ENCODE measurements at places on chromosomes 7 and 10.

- DNase-seq, result peak; percentile 23
Measured at GRCh38 chr7:106282390-106282789, 2.4 kb downstream of the NAMPT start.

- DNase-seq, result no peak
Measured at GRCh38 chr10:101321073-101321472, 32.9 kb upstream of the BTRC start.

- no peak for DNase-seq
Measured at GRCh38 chr10:102644066-102644645, at the start of gene TRIM8. Gene TRIM8 (plus strand): TSS chr10:102644479. CDS start chr10:102644618, 139 bp downstream.

GRCh38 chr10:110269374-110270318 lies 35.1 kb downstream of the SMNDC1 start:
- DNase-seq, result peak; percentile 96

DNA sequence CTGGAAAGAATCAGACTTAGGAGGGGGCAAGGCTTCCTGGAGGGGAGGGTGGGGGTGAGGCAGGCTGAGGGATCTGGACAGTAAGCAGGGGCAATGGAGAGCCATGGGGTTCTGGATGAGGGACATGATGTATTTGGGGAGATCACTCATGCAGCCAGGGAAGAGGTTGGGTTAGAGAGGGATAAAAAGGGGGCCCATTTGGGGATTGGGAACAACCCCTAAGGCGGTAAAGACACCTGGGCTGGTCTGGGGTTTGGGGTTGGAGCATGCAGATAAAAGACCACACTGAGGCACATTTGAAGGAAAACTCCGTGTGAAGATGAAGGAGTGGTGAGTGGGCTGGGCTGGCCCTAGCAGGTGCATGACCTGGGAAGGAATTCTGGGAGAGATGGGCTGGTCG lies 30.8 kb downstream of the HIF1AN start:
- no peak for DNase-seq

DNA sequence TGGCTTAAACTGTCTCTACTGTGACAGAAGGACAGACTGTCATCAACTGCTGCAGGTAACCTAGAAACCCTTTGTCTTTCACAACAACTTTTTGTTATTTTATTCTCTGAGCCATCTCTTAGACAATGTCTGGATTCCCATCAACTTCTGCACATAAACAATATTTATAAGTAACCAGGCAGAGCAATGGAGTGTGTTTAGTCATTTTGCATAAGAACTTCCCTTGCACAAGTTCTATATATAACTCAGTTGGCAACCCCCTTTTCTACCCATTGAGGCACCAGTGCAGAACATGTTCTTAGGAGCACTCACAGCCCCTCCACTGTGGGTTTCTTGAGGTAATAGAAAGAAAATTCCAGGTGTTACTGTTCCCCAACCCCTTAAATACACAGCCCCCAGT lies 65.0 kb upstream of the IL6 start:
- no peak for DNase-seq

- no peak for DNase-seq
Measured at GRCh38 chr7:102926783-102927140, 14.0 kb downstream of the LRRC17 start.

DNA sequence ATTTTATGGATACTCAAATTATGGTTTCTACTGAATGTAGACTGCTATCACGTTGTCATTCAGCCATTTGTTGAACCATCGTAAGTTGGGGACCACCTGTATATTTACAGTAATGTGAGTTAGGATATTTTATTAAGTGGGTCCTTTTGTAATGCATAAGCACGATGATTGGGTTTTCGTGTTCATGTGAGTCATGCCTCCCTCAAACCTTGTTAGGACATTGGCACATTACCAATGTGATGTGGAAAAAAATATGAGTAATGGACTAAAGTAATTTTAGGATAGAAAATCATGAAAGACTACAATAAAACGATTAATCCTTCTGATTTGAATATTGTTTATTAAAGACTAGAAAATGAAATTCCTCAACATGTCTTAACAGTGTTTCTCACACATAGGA lies 8.7 kb downstream of the SMC3 start:
- no peak for DNase-seq

GRCh38 chr10:50286517-50286916 lies 35.2 kb upstream of the ASAH2 start:
- peak; percentile 15 for DNase-seq

GRCh38 chr10:91061608-91062007 lies 140.7 kb upstream of the ANKRD1 start:
- no peak for DNase-seq
